ENCODE measurements at places on chromosomes 6 and 20.

DNA sequence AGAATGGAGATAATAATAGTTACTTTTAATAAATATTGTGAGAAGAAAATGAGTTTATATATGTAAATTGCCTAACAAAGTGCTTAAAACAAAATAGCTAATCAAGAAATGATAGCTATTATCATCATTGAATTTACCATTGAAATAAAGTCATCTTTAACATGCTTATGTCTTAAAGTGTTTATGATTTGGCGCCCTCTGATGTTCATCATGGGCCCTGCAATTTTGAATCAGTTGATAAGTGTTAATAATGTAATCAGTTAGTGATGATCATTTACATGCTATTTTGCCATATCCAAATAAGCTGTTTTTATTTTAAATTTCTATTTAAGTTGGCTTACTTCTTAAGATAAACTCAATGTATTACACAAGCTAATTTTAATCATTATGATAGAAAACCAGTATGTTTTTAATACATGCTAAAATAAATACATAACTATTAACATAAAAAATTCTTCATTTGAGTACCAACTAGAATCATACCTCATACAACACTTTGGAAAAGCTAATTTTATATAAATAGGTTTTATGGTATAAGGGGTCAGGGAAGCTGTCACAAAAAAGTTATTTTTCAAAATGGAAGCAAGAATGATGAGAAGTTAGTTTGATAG, 39.2 kb upstream of the TPD52L1 start:
- peak; percentile 5 for DNase-seq

DNA sequence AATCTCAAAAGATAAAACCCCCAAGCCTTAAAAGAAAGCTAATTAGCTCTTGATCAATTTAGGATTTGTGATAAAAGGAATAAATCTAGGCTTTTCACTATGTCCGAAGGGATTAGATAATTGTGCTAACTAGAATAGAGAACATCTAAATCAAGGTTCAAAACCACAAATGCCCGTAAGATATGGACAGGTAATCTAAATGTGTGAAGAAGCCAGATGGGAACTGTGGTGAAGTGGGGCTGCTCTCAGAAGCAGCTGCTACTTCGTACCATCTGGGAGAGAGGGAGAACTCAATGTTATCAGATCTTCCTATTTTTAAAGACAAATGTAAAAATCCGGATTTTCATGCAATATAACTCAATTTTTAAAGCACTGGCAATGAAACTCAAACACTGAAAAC, 44.2 kb downstream of the NCOA6 start:
- DNase-seq: no peak

DNA sequence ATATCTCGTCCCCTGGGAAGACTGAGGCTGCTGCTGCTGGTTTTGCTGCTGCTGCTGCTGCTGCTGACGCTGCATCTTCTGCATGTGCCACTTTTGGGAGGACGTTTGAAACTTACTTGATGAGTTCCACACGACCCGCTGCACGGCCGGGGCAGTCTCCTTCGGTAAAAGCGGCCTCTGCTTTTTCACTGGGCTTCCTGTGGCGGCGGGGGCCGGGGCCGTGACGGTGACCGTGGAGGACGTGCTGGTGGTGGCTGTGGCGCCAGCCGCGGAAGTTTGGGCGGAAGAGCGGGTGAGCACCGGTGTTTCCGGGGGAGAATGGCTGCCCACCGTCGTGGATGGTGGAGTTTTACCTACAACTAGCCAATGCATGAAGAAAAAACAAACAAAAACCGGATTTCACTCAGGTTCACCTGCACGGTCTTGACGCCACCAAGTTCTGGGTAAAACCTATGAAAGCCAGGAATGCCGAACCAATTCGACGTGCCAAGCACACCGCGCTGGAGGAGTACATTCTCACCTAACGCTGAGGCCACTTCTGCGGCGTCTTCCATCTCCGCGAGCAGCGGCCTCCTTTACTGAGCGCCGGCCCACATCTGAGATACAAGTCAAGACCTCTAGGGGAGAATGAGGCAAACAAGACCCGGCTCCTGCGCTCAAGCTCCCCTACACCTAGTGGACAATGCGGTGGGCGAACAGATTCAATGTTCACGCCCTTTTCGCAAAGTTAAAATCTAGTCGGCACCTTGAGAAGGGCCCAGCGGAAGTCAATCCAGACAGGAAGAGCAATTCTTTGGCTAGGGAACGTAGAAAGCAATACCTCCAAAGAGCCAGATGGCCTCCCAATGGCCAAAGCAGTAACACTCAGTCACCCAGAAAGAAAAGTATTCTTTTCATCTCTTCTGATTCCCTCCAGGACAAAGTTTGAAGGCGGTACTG, 117.5 kb downstream of the ZMYND8 start:
- no peak for DNase-seq

- DNase-seq: no peak
Observed at GRCh38 chr6:125866433-125866832, 75.7 kb downstream of the NCOA7 start.

GRCh38 chr6:38078671-38079070, 259.1 kb downstream of the ZFAND3 start:
- no peak for DNase-seq

DNA sequence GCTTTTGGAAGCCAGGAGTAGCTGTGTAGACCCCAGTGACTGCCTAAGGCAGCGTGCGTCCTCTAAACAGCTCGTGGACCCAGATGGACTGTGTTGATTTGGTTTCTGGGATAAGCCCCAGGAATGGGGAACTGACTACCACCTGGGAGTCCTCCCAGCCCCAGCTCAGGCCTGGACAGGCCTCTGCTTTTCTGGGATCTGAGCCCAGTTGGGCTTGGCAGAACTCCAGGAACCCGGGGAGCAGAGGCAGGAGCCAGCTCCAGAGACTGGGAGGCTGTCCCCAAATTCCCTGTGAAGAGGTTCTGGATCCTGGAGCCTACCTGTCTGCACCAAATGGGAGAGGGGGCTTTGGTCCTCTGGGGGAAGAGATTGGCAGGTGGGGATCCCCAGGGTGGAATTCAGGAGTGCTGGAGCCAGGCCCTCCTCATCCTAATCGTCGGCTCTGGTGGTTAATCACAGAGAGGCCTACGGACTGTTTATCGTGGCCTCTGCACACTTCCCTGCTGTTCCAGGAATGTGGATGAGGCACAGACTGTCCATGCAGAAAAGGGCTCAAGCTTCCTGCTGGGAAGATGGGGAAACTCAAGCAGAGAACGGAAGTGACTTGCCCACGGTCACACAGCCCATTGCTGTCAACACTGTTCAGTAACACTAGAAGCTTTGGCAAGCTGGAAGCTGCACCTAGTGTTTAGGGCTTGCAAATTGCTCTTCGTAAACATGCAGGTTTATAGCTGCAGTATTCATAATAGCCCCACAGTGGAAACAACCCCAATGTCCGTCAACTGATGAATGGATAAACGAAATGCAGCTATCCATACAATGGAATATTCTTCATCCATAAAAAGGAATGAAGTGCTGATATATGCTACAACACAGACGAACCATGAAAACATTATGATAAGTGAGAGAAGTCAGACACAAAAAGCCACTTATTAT, 100.6 kb downstream of the KCNB1 start:
- no peak for DNase-seq

- DNase-seq: no peak
Observed at GRCh38 chr20:57774111-57774880, 64.5 kb upstream of the PMEPA1 start.

GRCh38 chr6:89483111-89483720, 50.3 kb downstream of the ANKRD6 start:
- no peak for DNase-seq

DNA sequence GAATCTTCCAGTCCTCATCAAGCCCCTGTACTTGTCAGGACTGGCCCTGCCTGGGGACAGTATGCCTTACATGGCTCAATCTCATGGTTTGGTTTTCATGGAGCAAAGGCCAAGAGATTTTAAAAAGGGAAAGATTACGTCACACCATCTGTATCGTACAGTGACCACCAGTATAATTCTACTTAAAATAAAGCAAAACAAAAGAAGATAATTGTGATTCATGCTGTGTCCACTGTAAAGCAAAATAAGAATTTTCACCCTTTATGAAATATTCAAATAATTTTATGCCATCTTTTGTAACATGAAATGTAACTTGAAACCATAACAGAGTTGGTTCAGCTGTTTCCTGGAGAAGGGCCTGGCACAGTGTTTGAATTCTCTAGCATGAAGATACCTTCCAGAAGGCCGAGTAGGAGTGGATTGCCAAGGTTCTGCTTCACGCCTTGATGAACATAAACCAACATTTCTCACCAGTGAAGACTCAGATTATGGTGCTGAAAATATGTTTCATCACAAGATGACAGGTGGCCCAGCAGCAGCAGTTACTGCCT, 486.5 kb downstream of the RFPL4B start:
- DNase-seq: no peak

- no peak for DNase-seq
Observed at GRCh38 chr6:130407032-130407431, 41.2 kb downstream of the TMEM200A start.

- DNase-seq: no peak
Observed at GRCh38 chr6:43776799-43777776, 7.1 kb downstream of the VEGFA start.

DNA sequence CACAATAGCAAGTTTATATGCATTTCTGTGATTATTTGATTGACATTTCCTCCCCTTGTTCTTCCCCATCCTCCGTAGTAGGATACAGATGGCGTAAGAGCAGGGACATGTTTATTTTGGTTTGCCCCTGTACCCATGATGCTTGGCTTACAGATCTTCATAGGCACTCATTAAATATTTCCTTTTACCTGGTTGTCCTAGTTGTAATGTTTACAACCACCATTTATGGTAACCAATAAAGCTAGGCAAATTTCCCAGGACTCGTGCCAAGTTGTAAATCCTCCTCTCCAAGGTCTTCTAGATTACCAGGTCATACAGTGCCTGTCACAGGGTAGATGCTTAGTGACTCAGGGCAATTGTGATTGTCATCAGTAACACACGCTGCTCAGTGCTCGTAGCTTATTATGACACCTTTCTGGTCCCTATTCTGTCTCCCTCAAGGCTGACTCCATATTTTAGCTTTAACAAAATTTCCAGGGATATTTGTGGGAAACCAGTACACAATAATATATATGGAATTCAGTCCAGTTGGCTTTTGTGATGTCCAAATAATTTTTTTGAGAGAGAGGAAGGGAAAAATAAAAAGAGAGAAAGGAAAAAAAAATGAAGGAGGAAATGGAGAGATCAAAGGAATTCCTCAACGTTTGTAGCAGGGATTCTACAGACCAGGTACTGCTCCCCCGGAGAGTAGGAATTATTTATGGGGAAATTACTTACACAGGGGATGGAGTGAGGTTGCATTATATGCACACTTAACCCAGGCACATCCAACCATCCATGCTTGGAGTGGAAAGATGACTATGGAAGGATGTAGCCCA, 24.6 kb downstream of the CYP24A1 start:
- DNase-seq: no peak

- DNase-seq: no peak
Observed at GRCh38 chr6:6284221-6284966, 36.1 kb downstream of the F13A1 start.

- DNase-seq: peak; percentile 25
Observed at GRCh38 chr20:36950414-36951197, 902 bp downstream of the SAMHD1 start.

DNA sequence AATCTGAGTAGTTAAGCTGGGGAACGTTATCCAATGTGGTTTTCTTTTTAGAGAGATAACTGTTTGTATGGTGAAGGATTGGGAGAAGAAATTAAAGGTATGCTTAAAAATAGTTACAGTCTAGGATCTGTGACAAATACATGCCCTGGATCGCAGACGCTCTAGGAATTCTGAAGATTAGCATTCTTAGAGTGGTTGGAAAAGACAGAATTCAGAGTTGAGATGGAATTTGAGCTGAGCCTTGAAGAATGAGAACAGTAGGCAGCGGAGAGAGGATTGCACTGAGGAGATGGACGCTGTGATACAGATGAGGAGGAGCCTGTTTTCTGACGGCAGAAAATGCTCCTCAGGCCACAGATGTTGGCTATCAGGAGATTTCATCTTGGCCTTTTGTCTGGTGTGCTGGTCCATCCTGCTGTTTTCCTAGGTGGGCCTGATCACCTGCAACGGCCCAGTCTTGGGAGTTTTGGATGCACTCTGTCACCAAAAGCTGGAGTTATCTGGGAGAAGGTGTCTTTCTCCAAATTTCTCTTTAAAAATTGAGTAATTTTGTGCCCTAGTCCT, 48.3 kb upstream of the KIF25 start:
- no peak for DNase-seq

GRCh38 chr20:47054945-47055344, 160.3 kb downstream of the EYA2 start:
- no peak for DNase-seq
